Activated T-cell treated with anti-CD3 and anti-CD28 coated beads, Interleukin-2, amount 50 U/mL, for 1 hour (primary cell): ENCODE measurements at places on chromosomes 7 and 10.

DNA sequence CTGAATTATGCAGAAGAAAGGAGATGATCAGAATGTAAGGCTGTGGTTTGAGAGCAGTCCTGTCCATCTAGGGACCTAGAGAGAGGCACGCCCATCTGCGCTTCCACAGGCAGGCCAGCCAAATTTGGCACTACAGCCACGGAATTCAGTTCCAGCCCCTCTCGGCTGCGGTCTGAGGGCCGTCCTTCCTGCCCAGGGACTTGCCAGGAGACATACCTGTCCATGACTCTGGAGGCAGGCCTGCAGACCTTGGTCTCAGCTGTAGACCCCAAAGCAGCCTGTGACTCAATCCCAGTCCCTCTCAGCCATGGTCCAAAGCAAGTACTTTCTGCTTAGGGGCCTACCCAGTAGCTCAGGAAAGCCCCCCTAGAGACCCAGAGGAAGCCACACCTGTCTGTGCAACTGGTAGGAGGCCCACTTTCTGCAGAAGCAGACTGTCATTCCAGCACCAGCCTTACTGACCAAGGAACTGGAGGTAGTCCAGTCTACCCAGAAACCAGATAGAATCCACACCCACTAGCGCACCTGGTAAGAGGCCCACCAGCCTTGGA lies 720.9 kb downstream of the PARD3 start:
- no peak for DNase-seq

DNA sequence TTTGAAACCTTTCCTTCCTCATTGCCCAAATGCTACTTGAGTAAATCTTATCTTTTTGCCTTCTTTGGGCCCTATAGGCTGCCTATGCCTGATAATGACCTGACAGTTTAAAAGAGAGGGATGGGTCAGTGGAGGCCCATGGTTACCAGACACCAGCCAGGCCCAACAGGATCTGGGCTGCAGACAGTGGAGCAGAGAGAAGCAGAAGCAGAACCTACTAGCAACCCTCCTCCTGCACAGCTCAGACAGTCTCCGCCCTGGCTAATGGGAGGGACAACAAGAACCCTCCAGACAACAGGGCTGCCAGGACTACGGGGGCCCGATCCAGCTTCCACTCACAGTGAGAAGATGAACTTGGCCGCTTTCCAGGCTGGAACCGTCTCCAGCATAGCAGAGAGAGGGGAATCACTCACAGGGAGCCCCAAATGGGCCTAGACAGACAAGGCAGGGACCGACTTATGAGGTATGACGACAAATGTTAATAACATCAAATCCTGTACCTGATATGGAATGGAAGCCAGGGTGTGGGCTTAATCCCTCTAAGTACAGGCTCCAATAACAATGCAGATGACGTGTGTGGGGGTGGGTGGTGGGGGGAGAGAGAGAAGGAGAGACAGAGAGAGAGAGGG lies 31.7 kb upstream of the DGKI start:
- no peak for DNase-seq

GRCh38 chr7:123135960-123136359 lies 63.8 kb downstream of the SLC13A1 start:
- no peak for DNase-seq

GRCh38 chr10:49762566-49762877 lies 399 bp upstream of the OGDHL start:
- DNase-seq, result no peak

DNA sequence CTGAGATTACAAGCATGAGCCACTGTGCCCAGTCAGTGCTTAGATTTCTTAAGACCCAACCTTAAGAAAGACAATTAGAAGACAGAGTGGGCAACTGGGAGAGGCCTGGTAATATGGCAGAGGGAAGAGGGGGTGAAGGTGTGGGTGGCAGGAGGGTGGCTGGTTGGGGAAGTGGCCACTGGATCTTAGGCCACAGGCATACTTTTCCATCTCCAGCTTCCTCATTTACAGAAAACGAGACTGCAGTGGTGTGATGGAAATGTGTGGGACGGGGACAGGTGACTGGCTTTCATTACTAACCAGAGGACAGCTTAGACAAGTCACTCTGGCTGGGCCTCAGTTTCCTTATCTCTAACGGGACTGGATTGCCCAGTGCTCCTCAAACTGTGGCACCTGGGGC lies 1.0 kb upstream of the FFAR4 start:
- DNase-seq, result no peak

DNA sequence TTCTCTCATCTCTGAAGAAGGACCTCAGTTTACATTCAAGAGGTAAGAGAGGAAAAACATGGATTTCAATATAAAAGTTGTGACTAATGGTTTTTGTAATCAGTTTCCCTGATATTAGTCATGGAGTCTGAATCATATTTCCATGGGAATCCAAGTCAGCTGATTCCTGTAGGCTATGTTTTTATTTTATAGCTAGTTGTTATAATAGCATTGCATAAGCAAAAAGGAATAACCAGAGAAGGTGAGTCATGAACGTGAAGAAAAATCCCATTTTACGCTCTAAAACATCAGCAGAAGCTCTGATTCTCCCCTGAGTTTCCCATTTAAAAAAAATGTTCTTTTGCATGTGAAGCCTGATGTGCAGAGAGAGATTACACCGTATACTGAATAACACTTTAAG lies 299.3 kb downstream of the SFMBT2 start:
- no peak for DNase-seq

- DNase-seq, result no peak
These were observed 39.7 kb upstream of the NFE2L3 start for GRCh38 chr7:26112203-26112740.
